ENCODE measurements at places on chromosomes 1 and 21.
A peak's percentile ranks its signal among the peaks of the same experiment; 100 is the strongest.

DNA sequence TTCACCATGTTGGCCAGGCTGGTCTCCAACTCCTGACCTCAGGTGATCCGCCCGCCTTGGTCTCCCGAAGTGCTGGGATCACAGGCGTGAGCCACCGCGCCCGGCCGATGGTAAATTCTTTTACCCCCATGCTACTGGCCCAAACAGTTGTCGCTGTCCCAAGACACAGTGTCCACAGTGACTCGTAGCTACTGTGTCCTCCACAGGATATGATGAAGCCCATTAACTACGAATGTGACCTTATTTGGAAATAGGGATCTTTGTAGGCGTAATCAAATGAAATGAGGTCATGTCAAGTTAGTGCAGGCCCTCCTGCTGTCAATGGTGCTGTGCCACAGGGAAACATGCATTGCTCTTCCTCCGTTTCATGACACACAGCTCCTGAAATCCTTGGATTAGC, 8.5 kb downstream of the FNDC10 start:
- DNase-seq = no peak

GRCh38 chr1:204439621-204440375, 28.2 kb upstream of the PPP1R15B start:
- DNase-seq = no peak

- DNase-seq = no peak
Observed at GRCh38 chr1:99531578-99532275, 114.2 kb upstream of the PALMD start.

DNA sequence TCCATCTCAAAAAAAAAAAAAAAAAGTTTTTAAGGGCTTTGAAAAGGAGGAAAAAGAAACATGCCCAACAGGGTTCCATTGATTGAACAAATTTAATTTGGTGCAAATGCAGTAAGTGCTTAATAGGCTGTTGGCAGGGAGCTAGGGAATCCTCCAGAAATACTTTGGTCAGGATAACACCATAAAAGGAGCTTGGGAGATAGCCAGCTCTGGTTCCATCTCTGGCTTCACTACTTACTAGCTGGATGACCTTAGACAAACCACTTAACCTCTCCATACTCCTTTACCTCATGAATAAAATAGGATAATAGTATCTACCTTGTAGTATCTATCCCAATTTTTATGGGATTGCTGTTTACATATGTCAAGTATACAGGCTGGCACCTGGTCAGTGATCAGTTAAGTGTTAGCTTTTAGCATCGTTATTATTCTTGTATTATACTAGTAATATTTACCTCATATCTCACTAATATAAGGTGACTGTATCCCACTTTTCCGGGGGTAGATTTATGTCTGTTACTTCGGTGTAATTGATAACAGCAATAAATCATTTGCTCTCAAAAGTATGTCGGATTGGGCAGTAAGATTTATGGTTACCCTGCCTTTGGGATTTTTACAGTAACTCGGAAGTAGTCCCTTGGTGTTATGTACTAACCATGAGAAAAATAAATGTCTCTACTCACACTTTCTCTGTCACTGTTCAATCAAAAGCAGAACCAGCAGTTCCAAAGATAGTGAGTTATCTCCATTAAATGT, 36.4 kb downstream of the BTG3 start:
- no peak for DNase-seq

GRCh38 chr1:162003061-162003829, 20.4 kb downstream of the OLFML2B start:
- DNase-seq = peak; percentile 77

DNA sequence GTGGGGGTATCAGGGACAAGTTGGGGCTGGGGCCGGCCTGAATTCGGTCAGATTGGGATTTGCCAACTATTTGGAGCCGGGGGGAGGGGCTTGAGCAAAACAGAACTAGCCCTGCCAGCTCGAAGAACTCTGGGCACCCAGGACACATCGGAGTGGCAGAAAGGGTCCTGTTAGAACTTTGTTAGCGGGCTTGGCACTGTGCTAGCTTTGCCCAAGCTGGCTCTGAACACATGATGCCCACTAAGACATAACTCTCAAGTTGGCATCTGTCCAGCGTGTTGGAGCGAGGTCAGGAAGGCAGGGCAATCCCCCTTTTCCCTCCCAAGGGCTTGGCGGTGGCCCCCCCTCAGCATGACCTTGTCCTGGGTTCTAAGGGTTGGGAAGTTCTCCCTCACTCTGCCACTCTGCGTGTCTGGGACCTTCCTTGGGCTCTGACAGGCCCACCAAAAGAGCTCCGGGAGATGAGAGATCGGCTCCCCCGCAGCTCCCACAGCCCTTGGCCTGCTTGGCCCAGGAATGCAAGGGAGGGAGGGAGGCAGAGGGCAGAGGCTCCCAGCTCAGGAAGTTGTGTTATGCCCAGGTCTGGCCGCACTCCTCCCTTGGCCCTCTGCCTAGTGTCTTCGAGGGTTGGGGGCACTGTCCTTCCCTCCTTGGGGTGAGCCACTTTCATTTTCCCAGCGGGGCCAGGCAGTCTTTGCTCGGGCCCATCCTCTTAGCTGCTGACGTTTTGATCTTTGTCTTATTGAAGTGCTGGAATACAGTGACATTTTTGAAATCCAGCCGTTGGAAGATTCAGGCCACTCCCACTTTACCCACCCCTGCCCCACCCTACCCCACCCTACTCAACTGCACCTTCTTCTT, 1.2 kb downstream of the LMNA start:
- peak; percentile 87 for DNase-seq

DNA sequence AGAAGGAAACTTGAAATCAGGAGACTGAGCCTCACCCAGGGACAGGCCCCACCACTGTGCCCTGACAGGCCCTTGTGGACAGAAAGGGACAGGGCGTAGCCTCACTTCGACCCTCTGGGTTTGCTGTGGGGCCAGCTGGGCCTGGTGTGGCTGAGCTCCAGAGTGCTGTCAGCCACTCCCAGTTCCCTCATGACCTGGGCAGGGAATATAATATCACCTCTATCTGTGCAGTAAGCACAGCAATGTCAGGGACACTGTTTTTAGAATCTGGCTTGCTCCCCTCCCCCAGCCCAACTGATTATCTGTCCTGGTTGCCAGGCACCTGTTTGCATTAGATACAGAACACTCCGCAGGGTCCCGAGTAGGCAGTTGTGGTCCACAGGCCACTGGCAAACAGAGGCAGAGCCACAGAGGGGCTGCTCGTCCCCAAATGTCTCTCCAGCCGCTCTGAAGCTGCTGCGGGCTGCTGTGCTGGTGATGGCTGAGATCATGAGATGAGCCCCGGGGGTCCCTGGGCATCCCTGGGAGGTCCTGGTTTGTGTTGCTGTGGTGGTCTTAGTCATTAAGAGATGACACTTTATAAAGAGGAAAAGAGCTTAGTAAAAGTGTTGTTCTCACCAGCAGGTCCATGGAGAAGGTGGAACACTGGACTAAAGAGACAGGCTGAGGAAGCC, 51.6 kb downstream of the ETS2 start:
- no peak for DNase-seq

DNA sequence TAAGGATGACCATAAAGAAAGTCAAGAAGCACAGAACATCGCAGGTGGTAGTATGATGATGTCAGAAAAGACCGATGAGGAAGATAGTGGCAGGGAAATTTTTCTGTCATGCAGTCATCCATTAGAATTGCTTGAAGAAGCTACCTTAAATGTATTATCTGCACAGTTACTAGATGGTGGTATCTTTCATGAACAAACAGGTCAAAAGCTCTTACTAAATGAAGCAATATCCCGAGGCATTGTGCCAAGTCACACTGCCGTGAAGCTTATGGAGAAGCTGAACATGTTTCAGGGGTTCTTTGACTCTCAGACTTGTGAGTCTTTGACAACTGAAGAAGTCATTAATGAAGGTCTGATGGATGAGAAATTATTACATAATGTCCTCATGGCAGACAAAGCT, 128.8 kb downstream of the MACF1 start:
- peak; percentile 74 for DNase-seq

DNA sequence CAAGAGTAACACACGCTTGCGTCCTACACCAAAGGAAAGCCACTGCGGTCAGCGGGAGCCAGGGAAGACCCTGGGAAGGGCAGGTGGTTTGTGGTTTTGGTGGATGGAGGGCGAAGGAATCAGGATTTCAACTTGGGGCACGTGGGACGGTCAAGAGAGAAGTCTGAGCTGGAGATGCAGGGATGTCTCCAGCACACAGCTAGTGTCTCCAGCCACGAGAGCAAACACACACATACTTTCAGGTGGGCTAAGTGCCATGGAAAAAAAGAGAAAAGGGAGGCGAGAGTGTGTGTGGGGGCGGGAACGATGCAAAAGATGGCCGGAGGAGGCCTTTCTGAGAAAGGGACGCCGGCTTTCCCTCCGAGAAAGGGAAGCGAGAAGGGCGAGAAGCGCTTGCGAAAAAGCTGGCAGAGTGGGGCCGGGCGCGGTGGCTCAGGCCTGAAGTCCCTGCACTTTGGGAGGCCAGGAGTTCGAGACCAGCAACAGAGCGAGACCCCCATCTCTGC, 1.4 kb upstream of the SRRM1 start:
- DNase-seq = peak; percentile 79

DNA sequence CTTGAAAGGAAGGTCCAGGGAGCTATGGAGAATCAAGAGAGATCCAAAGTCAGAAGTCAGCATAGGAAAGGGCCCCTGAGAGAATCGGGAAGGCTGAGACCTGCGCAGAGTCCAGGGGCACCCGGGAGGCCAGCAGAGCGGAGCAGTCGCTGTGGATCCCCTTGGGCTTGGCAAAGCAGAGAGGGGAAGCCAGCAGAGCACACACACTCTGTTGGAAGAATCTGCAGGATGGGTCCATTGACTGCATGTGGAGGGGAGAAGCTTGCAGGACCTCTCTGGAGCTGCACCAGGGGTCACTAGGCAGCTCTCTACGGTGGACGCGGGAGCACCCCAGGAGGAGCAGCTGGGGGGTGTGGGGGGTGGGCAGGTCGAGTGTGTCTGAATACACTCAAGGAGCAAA, 6.4 kb downstream of the RIPK4 start:
- DNase-seq = no peak

DNA sequence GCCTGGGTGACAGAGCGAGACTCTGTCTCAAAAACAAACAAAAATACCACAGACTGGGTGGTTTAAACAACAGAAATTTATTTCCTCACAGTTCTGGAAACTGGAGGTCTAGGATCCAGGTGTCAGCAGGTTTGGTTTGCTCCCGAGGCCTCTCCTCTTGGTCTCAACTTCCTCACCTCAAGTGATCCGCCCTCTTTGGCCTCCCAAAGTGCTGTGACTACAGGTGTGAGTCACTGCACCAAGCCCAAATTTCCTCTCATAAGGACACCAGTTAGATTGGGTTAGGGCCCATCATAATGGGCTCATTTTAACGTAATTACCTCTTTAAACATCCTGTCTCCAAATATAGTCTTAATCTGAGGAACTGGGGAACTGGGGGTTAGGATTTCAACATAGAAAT, 35.5 kb downstream of the MFSD2A start:
- no peak for DNase-seq

DNA sequence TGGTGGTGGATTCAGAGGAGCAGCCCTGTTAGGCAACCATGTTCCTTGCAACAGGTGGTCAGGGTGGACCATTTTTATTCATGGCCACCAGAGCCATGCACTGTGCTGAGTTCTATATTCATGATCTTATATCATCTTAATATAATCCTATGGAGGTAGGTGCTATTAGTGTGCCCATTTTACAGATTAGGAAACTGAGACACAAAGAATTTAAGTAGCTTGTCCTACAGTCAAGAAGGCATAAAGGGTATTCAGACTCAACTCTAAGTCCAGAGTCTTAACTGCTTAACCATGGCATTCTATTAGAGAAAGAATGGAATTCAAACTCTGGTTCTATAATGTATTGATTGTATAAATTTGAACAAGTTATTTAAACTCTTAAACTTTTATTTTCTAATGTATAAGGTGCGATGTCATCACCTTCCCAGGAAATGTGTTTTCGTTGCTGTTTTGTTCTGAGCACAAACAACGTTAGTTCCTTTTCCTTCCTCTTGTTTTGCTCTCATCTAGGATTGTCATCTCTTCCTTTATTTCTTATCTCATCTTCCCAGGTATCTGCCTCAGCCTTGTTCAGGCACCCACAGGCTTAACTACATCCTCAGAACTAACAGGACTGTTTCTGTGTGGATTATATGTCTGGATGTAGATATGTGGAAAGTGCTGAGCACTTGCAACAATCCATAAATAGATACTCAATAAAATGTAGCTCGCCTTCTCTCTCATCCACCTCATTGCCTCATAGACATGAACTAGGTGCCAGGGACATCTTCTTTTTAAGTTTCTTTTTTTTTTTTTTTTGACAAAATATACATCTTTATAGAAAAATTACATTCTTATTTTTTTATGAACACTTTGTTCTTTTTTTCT, 207.1 kb downstream of the NFIA start:
- no peak for DNase-seq

DNA sequence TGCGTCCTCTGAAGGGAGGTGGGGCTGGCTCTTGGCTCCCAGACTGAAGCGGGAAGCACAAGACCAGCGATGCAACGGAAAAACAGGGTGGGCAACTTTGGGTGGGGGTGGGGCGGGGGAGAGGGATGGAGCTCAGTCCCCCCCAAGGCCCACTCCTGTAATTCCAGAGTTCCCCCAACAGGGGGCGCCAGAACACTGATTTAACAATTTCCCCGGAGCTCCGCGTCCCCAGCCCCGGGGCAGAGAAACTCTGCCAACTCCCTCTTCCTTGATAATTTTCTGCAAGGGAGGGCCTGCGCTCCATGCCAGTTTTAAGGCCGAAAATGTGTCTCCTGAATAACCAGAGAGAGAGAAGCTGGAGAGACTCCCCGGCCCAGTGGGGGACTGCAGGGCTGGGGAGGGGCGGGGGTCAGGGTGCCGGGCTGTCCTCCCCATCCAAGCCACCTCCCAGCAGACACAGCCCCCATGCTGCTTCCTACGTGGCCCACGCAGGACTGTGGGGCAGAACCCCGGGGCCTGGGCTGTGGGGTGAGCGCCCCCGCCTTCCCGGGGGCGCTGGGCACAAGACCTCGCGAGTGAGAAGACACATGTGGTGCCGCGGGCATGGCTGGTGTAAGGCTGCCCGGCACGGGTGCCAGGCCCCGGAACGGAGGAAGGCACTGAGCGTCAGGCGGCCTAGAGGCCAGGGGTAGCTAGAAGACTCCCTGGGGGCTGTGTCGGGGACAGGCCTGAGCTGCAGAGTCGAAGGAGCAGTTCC, 51.4 kb downstream of the KIF21B start:
- DNase-seq = peak; percentile 81

DNA sequence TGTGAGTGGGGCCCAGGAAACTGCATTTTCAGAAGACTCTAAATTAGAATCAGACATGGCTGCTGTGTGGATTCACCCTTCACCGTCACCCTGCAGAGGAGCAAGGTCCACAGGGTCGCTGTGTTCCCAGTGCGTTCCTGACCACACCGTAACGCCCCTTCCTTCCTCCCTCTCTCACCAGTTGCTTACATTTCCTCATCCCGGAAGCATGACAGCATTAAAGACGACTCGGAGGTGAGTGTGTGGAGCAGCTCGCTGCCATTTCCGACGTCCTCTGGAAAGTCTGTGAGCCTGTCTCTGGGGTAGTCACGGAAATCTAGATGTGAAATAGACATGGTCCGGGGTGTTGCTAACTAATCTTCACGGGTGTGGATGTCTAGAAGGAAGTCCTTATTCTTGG, 45.9 kb downstream of the FAAP20 start:
- DNase-seq = no peak
